Non-pigmented ciliary epithelial cell (primary cell): ENCODE measurements at places on chromosomes 2 and 18.

DNA sequence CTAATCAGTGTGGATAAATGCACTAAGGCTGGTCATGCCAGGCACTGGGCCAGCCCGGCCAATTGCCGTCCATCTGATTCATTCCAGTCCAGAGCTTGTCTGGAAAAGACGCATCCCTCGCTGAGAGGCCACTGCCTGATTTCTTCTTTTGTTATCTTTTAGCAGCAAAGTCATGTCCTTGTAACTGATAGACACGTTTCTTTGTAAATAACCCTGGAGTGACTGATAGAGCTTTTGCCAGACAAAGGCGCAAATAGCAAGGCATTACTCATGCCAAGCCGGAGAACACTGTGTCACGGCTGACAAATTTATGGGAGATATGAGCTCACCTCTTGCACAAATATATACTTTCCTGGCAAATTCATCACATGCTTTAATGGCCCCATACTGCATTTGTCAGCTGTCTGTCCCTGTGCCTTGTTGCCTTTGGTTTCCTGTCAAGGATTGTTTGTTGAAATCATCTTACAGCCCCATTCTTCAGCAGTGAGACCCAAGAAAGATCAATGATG lies 164.4 kb downstream of the ETAA1 start:
- DNase-seq, result peak; percentile 79

DNA sequence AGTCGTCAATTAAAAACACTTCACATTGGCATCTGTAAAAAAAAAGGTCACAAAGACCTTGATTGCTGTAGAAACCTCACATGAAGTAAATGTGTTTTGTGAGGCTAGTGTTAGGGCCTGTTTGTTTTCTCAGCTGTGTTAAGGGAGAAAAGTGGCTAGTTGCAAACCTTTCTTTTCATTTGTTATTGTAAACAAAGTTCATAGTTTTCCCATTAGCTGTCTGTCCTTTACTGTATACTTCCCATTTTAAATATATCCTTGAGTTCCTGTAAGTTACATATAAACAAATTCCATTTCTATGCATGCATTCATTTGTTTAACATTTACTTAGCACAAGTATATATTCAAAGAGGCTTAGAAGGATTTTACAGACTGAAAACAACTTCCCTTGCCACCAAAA lies 1250.2 kb downstream of the LRP1B start:
- DNase-seq, result no peak

GRCh38 chr2:31419386-31419785 lies 4.8 kb upstream of the XDH start:
- no peak for DNase-seq

GRCh38 chr2:15812187-15812780 lies 128.1 kb upstream of the MYCN start:
- no peak for DNase-seq

- DNase-seq, result no peak
Observed at GRCh38 chr18:23950644-23951043, 63.9 kb upstream of the TTC39C start.

DNA sequence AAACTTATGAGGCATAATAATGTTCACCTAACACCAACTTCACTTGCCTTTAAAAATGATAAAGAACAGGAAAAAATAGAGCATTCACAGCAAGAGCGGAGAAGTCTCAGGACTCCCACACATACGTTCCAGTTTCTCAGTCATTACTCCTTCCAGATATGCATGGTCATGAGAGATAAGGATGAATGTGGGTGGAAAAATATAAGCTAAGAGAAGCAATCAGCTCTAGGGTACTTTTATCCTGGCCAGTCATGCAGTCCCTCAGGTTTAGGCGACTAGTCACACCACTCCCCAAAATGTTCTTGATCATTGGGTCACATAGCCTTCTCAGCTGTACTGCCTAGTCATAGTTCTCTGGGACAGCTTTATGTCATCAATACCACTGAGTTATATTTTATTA lies 29.2 kb upstream of the CCDC178 start:
- peak; percentile 41 for DNase-seq

DNA sequence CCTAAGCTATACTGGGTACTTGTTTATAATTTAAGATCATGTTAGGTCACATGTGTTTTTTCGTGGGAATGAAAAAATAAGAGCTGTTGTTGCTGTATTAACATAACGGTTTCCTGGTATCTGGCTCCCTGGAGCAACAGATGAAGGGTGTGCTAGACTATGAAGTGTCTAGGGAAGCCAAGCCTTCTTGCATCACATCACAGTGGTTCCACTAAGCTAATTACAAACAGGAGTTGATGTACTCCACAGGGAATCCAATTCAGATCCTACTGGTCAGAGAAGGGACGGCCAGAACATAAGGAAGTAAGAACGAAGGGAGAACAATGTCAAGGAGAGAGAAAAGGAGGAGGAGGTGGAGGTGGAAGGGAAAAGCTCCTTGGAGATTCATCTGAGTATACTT lies 193.0 kb upstream of the CYP26B1 start:
- no peak for DNase-seq

GRCh38 chr2:172420216-172420615 lies 7.2 kb upstream of the ITGA6 start:
- DNase-seq, result no peak

- no peak for DNase-seq
Observed at GRCh38 chr2:19710230-19710629, 191.6 kb downstream of the TTC32 start.

DNA sequence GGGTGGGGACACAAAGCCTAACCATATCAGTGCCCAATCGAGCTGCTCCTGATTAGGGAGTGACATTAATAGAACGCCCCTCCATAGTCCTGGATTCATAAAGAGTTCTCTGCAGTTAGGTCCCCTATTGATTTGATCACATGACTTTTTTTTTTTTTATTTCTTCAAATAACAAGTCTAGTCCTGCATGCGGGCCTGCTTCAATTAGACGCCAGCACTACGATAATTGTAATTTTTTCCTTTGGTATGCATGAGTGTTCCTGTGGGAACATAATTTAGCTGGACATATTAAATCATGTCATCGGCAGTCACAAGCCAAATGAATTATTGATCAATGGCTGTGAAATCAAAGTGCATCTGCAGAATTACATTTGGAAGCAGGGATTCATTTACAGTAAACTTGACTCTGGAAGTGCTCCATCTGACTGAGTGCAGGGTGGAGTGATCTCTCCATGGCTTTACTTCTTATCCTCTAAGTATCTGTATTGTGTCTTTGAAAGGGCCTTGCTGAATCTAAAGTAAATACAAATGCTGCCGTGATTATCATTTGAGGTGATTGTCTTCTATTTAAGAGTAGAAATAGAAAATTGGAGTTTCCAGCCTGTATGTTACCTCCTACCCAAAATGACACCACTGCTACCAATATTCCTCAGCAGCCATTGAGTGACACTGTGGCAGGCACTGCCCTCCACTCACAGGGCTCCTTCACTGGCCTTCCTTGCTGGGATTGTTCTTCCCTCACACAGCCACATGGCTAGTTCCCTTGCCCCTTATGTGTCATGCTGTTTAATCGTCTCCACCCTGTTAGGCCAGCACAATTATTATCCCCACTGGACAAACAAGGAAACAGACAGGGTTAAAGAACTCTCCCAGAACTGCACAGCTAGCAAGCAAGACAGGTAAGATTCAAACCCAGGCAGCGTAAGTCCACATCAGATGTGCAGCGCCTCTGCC lies 337.4 kb upstream of the ID2 start:
- no peak for DNase-seq

- peak; percentile 31 for DNase-seq
Observed at GRCh38 chr2:97011977-97012569, 25.7 kb upstream of the FAM178B start.

DNA sequence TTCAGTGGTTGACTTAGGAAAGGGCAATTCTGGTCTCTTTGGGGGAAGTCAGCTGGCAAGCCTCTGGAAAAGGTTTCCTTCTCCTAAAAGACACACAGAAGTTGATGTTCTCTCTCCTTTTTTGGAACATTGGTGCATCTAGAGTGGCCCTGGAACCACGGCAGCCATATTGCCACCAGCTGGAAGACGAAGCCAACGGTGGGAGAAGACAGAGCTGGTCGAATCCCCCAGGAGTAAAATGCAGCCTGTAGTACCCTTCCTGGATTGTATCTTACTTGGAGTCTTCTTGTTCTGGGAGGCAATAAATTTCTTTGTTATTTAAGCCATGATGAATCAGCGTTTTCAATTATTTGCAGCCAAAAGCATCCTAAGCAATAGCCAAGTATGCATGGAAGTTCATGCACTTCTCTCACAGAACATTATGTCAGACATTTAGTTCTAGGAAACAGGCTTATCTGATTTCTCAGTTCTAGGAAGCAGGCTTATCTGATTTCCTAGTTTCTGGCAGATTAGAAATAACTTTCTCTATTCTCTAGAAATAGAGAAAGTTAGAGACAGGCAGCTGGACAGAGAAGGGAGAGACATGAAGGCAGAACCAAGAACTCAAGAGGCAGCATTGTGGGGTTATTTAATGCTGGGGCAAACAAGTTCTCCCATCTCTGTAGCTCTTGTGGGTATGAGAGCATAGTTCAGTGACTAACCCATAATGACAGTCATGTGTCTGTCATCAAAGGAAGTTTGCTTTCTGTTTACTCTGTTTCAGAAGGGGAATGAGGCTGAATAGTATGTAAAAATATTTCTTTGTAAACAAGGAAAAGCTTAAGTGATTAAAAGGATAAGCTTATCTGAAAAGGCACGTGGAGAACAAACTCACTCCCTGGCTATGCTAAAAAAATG lies 40.5 kb upstream of the NABP1 start:
- DNase-seq, result no peak

- DNase-seq, result no peak
Observed at GRCh38 chr2:71602581-71602980, 149.2 kb downstream of the DYSF start.

DNA sequence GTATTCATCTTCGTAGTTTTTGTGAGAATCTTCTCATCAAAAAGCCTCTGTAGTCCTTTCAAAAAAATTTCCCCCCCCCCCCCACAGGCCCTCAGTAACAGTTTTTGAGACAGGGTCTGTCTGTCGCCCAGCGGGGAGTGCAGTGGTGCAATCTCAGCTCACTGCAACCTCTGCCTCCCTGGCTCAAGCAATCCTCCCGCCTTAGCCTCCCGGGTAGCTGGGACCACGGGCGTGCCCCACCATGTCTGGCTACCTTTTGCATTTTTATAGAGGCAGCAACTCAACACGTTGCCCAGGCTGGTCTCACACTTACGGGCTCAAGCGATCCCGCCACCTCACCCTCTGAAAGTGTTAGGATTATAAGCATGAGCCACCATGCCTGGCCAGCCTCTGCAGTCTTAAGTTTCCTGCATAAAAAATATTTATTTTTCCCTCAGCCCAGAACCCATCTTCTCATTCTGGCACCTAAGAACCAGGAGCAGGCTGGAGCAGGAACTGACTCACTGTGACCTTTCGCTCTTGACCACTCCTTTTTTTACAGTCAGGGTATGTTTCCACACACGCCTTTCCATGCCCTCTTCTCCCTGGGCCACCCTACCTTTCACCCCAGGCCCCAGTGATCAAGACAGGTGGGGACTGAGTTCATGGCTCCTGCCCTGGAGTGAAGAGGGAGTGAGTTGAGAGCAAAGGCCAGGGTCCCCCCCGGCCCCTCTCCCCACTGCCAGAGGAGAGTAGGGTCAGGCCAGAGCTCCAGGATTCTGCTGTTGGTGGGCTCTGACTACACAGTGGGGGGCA lies 32.5 kb upstream of the NT5DC4 start:
- DNase-seq, result no peak

GRCh38 chr2:121175326-121175725 lies 109.7 kb downstream of the TFCP2L1 start:
- no peak for DNase-seq

DNA sequence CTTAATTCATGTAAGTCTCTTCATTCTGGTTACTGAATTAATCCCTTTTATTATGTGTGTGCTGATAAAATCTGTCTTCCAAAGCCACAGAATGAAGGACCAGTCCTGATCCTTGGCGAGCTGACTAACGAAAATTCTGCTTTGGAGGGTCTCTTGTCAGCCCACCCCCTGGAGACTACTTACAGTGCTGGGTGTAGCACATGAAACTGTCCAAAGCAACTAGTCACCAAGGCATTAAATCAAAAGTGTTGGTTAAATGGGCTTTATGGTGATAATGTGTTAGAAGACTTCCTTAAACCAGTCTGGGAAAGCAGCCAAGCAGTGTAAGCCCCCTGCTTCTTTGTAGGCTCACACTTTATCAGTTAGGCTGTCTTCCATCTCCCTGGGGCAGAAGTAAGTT lies 420.2 kb downstream of the SUCLG1 start:
- DNase-seq, result no peak

- no peak for DNase-seq
Observed at GRCh38 chr2:216495656-216496055, 3.0 kb upstream of the RPL37A start.

DNA sequence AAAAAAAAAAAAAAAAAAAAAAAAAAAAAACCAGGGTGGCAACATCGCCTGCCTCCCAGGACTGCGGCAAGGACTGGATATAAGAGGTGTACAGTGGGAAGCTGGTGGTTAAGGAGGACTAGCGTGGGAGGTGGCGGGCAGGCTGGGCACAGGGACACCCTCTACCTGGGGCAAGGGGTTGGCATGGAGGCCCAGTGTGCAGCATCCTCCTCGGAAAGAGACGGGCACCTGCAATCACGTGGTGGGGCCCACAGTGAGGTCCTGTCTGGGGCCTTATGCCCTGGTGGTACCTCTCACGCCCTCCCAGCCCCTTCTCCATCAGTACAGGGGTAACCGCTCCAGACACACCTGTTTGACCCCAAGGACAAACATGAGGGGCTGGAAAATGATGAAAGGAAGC lies 27.9 kb downstream of the PXDN start:
- no peak for DNase-seq

- DNase-seq, result no peak
Observed at GRCh38 chr2:27307545-27308358, 493 bp downstream of the UCN start.

- DNase-seq, result no peak
Observed at GRCh38 chr18:25231327-25231691, 120.7 kb downstream of the ZNF521 start.

- no peak for DNase-seq
Observed at GRCh38 chr2:108182489-108182888, 57.3 kb upstream of the SULT1C3 start.

DNA sequence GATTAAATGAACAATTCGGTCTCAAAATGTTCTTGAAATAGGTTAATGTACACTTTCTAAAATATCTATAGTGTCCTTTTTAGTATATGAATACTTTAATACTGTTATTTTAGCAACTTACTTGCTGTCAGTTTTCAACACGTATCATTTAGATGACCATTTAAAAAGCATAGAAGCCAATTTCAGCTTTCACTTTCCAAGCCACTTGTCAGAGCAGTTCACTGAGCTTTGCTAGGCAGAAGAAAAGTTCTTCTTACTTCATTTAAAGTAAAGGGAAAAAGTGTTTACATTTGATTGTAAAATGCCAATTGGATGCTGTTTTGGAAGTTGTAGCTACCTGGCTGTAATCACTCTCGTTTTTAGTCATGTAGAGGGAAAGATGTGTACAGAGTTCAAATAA lies 126.0 kb downstream of the KCNH7 start:
- no peak for DNase-seq

GRCh38 chr2:24827321-24828237 lies 34.4 kb downstream of the CENPO start:
- peak; percentile 80 for DNase-seq
